ENCODE measurements at places on chromosomes 4 and X.

DNA sequence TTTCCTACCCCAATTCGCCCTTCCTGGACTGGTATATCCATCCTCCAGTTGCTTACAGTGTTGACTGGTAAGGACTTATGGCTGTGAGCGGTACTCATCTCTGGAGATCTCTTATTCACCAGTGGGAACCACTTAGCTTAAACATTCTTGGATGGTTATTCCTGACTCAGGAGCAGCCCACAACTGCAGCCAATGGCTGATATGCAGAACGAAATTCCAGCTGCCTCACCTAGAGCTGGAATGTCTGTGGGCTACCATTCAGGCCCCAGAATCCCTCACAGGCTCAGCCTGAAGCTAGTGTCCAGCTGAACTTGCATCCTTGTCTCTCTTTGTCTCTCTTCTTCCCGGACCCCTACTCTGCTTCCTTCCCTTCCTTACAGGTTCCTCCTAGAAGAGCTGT is 138.9 kb upstream of the SMIM31 start:
- no peak for DNase-seq

DNA sequence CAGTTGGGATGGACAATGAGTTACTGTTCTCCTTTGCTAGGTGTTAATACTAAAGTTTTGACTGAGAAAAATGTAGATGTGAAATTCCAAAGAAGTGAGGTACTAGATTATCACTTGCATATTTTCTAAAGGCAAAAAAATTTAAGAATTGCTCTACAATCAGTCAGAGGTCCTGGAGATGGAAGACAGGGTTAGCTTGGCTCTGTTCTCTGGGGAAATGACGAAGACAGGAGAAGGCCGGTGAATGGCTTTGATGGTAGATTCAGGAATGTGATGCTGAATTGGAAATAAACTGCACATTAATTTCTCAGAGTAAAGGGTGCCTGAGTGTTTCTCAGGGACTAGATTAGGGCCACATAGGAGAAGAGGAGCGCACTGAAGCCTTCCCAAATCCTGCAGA is 214.0 kb upstream of the LEF1 start:
- DNase-seq = no peak

GRCh38 chr4:5995901-5996623 is 22.2 kb downstream of the C4orf50 start:
- DNase-seq = no peak

DNA sequence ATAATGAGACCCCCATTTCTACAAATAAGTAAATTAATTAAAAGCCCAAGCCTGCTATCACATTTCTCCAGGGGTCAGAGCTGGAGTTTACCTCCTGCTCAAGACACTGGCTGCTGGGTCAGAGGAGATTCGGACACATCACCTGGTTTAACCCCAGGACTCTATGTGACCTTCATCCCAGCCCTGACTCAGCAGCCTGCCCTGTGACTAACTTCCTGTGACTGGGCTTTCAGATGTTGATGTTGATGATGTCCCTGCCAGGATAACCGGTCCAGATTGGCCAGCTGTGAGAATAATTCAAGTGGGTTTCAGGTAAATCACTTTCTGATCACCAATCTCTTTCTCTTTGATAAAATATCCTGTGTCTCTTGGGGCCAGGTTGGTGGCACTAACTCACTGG is 102.4 kb upstream of the MAML3 start:
- no peak for DNase-seq

- DNase-seq = no peak
These were observed 594.6 kb downstream of the IL15 start for GRCh38 chr4:142230991-142231390.

DNA sequence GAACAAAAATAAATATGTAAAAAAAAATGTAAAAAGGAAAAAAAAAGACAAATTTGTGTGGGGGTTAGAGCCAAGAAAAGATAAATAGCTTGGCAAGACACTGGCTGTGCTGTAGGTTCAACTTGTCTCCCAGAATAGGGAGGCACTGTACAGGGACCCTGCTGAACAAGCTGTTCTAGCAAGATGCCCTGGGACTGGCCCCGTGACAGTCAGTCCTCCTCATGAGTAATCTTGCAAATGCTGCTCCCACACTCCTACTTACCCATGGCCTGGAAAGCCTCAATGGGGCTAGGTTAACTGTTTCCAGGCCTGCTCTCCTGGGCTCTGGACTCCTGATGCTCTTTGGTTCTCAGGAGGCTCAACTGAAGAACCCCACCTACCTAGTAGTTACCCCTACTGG is 106.8 kb downstream of the ATG4A start:
- no peak for DNase-seq

DNA sequence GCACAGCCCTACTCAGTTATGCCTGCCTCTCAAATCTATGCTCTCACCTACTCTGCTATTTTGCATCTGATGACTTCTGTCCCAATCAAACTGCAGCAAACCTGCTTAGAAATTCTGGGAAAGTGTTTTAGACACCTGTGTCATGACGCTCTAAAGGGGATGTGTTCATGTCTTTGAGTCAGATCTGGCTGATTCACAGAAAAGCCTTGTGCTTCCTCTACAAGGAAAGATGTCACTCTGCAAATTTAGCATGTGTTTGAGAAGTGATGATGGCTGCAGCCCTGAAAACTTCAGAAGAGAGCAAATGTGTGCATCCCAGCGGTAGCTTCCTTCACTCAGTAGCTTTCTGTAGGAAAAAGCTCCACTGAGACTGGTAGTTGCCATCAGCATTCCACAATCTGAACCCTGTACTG is 235.4 kb downstream of the MGST2 start:
- DNase-seq = no peak

DNA sequence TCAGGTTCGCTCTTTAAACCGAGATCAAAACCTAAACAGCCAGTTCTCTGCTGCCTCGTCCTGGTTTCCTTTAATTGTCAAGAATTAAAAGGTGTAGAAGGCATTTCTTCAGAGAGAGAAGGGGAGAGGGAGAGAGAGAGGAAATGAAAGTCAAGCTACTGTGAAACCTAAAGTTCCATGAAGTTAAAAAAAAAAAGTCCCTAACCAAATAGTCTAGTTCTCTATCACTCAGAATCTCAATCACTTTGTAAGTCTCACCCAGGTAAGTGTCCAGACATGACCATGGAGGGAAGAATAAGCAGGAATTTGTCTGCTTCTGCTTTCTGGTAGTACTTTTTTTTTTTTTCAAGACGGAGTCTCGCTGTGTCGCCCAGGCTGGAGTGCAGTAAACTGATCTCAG is 18.8 kb upstream of the SMIM14 start:
- no peak for DNase-seq

DNA sequence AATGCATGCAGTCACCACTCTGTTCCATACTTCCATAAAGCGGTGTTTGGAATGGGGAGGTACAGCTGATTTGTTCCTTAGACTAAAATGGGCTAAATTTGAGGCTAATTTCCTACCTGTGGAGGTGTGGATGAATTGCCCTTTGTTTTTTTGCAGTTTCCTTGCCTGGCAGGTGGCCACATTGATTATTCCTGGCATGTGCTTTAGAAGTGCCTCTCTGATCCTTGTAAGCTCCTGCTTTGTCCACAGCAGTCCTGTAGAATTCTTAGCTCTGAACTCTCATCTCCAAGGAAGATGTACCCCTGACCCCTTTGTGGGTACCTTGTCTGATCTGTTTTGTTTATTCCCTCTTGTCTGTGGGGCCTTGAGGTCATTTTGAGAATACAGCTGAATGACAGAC is 136.8 kb downstream of the ADGRL3 start:
- DNase-seq = no peak

DNA sequence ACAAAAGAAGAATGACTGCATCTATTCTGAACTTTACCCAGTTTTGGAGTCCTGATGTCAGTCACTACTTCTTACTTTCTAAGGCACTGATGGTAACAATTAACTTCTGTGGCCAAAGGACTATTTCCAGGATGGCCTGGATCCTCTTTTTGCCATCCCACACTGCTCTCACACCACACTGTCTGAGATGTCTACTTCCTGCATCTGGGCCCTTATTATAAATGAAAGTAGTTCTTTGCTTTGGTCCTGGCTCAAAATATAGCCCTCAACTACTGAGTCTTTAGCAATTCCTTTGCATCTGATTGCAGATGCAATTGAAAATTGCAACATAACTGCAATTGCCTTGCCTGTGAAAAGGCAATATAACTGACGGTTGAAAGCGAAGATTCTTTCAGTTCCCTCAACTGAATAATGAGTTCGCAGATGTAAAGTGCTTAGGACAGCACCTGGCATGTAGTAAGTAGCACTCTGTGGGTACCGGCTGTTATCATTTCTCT is 44.2 kb downstream of the COQ2 start:
- DNase-seq = no peak

GRCh38 chr4:577499-578450 is 1.7 kb upstream of the TMEM271 start:
- DNase-seq = no peak

- DNase-seq = no peak
These were observed 20.3 kb downstream of the QRFPR start for GRCh38 chr4:121360495-121360894.

DNA sequence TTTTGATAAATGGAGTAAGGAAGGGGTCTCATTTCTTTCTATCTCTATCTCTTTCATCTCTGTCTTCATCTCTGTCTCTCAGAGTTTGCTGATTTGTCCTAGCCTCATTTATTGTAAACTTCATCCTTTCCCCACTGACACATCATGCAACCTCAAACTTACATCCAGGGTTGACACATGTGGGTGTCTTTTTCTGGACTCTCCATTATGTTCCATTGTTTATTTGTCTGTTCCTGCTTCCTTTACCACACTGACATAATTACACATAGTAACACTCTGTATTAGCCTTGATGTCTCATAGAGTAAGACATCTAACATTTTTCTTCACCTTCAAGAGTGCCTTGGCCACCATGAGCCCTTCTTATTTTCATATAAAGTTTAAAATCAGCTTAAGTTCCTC is 8.1 kb upstream of the SRD5A3 start:
- no peak for DNase-seq

DNA sequence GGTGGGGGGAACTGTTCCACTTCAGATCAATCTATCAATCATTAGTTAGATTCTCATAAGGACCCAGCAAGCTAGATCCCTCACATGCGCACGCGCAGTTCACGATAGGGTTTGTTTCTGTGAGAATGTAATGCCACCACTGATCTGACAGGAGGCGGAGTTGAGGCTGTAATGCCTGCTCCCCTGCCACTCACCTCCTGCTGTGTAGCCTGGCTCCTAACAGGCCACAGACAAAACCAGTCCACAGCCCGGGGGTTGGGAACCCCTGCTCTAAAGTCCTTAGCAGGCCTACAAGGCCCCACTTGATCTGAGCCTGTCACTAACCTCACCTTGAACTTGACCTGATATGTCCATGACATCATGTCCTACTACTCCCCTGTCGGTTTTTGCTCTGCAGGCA is 30.3 kb downstream of the ARL9 start:
- no peak for DNase-seq

DNA sequence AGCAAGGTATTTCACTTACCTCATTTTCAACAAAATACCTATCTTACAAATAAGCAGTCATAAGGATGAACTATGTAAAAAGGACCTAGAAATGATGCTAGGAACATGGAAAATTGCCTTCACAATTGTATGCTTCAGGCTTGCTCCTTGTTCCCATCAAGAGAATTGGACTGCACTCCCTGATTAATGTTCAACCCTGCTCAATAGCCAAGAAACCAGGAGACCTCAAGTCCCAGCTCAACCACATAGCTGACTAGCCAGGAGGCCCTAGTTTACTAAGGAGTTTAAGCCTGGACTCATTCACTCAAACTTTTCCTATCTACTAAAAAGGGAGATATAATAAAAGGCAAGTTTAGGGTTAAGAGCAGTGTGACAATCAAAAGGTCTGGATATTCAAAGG is 146.6 kb upstream of the DGKK start:
- no peak for DNase-seq

- no peak for DNase-seq
These were observed 347.5 kb downstream of the NKX6-1 start for GRCh38 chr4:84151574-84151973.

- peak; percentile 88 for DNase-seq
These were observed 339.8 kb upstream of the GATB start for GRCh38 chr4:152100379-152101201.

- DNase-seq = no peak
These were observed 259.6 kb downstream of the UNC5C start for GRCh38 chr4:95289028-95289634.

DNA sequence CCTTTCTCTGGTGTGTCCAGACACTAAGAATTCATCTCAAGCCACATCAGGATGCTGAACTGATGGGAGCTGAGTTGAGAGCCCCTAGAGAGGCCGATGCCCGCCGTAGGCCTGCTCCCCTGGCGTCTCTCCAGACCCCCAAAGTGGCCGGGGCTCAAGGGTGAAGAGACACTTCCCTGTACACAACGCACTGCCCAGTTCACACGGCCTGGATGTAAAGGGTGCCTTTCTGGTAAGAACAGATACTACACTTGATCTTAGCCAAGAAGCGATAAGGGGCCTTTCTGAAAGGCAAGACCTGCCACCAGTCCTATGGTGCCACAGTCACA is 5.1 kb upstream of the TREX2 start:
- DNase-seq = no peak

DNA sequence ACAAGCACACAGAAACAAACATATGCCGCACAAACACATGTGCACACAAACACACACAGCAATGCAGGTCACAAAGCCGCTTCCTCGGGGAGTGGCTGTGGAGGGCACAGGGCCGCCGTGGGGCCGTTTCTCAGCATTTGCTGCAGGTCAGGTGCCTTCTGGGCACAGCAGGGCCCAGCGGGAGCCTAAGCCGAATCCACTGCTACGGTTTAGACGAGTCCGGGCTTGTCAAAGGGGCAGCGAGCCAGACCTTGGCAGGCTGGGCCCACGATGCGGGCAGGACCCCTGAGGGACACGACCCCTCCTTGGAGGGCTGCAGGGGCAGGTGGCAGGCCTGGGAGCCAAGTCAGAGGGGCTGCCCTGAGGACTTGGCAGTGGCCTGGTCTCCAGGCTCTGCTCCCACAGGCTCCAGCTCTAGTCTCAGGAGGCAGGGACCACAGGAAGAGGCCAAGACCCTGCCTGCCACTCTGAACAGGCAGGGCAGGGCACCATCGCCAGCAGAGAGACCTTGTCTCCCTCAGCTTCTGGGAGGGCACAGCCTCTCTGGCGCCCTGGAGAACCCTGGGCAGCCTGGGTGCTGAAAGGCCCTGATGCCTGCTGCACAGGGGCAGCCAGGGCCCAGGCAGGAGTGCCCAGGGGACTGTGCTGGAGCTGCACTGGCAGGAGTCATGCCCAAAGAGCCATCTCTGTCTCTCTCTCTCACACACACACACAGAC is 5.5 kb upstream of the ATP2B3 start:
- no peak for DNase-seq

DNA sequence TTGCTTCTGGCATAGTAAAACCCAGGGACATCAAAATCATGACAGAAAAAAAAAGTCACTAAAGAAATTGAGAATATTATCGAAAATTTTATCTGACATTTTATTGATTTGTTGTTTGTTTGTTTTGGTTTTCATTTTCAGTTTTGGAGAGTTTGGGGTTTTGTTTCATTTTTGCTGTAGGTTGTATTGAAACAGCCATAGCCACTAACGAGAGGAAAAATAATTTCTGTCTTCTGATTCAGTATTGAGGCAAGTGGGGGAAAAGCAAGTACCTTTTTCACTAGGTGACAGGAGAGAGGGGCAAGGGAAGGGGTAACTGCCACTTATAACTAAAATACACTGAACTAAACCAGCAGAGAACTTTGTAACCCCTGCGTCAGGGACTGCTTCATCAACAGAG is 392.8 kb upstream of the NDST3 start:
- no peak for DNase-seq
